ENCODE measurements at places on chromosomes 11 and 22.
A peak's percentile ranks its signal among the peaks of the same experiment; 100 is the strongest.

GRCh38 chr22:46457502-46458488, 79.6 kb downstream of the CELSR1 start:
- no peak for DNase-seq

- no peak for DNase-seq
Measured at GRCh38 chr11:133943950-133944698, 12.6 kb downstream of the IGSF9B start.

- no peak for DNase-seq
Measured at GRCh38 chr11:119089319-119089718, 4.6 kb downstream of the HMBS start.

- no peak for DNase-seq
Measured at GRCh38 chr11:45267052-45267451, 19.1 kb downstream of the SYT13 start.

- DNase-seq, result no peak
Measured at GRCh38 chr11:132540581-132540980, 991.7 kb downstream of the OPCML start.

GRCh38 chr22:37884420-37884819, 21.7 kb upstream of the MICALL1 start:
- DNase-seq, result no peak

DNA sequence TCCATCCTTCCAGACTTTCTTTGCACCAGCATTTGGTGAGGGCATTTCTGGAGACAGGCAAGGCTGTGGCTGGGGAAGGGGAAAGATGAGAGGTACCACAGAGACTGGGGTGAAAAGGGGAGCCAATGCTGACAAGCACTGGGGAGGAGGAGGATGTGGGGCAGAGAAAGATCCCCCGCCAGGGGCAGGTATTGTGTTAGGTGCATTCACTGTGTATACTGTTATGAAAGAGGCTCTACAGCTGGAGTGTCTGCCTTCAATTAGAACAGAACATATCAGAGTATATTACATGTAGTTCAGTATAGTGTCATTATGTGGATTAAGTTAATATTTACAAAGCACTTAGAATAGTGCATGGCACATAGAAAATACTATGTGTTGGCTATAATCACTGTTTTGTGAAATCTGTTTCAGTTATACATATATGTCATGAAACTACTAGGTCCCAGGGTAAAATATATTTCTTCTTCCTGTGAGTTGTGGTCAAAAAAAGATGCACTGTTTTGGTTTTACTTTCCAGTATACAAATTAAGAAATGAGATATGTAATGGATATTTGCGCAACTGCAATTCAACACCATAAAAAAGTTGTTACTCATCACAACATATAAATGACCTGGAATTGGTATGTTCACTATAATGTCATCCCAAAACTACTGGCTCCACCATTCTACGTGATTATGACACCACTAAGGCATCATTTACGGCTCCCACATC, 8.4 kb downstream of the MSANTD2 start:
- no peak for DNase-seq

GRCh38 chr11:15851051-15851498, 505.3 kb downstream of the SOX6 start:
- no peak for DNase-seq

DNA sequence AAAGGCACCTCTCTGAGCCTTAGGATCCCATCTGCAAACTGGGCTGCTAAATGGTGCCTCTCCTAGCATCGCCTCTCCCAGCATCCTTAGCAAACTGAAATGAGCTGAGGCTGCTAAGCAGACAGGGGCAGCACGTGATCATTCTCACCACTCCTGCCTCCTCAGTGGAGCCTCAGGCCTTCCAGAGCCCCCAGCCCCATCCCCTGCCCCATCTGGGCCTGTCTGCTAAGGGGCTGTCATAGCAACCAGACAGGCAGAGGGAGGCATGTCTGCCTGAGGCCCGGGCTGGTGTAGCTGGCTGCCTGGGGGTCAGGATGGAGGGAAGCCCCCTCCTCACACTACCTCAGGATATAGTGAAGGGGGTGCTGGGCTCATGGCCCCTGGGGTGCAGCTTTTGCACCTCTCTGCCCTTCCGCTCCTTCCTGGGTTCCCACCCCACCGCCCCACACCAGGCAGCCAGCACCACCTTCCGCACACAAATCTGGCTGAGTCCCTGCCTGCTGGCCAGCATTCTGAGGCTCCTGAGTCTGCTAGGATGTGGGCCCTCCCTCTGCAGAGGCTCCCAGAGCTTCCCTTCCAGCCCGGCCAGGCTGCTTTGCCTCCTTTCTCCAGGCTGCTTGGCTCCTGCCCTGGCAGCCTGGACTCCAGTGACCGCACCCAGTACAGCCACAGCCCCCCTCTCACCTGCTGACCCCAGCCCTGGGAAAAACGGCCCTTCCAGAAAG, 47.5 kb upstream of the TTLL12 start:
- DNase-seq, result no peak

- DNase-seq, result no peak
Measured at GRCh38 chr11:69241075-69241740, 52.7 kb upstream of the MYEOV start.

DNA sequence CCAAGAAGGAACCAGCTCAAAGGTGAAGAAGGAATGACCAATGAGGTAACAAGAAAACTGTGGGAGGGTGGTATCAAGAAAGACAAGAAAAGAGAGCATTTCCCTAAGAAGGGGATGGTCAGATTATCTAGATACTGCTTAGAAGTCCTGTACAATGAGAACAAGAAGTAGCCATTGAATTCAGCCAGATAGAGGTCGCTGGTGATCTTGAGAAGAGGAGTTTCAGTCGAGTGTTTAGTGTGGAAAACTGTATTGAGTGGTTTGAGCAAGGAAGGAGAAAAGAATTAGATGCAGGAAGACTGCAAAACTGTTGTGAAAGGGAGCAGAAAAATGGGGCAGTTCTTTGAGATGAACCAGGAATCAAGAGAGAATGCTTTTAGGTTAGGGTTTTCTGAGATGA, 74.6 kb upstream of the FAT3 start:
- DNase-seq, result no peak

- no peak for DNase-seq
Measured at GRCh38 chr11:133570376-133570775, 38.1 kb upstream of the OPCML start.

- no peak for DNase-seq
Measured at GRCh38 chr11:131666617-131667016, 296.2 kb downstream of the NTM start.

GRCh38 chr22:37228106-37229011, 15.7 kb downstream of the RAC2 start:
- peak; percentile 64 for DNase-seq

GRCh38 chr11:1218256-1218787, 4.5 kb upstream of the MUC5B start:
- no peak for DNase-seq

GRCh38 chr11:115525531-115526006, 21.4 kb upstream of the CADM1 start:
- no peak for DNase-seq

DNA sequence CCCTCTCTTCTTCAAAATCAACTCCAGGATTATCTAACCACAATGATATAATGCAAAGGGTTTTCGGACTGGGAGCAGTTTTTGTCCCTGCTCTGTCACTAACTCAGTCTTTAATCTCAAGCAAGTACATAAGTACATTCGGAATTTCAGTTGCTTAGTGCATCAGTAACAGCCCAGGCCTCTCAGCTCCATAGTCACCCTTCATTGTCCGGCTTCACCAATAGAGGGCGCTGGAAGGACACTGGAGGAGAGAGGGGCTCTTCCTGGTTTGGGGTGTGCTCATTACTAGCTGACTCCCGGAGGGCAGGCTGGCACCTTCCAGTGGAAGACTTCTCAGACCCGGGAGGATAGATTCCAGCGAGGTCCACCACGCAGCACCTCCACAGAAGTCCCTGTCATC, 90.4 kb upstream of the PDGFD start:
- peak; percentile 13 for DNase-seq

- no peak for DNase-seq
Measured at GRCh38 chr22:42978453-42979103, 36.4 kb downstream of the PACSIN2 start.

GRCh38 chr11:88619656-88620385, 282.3 kb upstream of the CTSC start:
- DNase-seq, result no peak

DNA sequence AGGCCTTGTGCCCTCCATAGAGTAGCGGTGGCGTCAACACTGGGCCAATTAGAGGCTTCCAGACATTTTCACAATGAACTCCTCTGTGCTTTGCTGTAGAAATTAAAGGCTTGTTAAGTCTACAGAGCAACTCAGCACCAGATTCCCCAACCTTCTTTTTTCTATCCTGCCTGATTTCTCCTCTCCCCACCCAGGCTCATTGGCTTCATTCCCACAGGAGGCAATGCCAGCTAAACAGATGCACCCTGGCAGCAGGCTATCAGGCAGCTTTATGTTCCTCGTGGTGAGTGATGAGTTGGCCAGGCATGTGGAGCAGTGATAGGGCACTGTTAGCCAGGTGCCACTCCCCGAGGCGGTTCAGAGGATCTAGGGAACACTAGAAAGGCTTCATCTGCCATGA, 4.8 kb downstream of the DIXDC1 start:
- no peak for DNase-seq

GRCh38 chr11:128814856-128815705, 52.0 kb downstream of the KCNJ1 start:
- DNase-seq, result no peak

DNA sequence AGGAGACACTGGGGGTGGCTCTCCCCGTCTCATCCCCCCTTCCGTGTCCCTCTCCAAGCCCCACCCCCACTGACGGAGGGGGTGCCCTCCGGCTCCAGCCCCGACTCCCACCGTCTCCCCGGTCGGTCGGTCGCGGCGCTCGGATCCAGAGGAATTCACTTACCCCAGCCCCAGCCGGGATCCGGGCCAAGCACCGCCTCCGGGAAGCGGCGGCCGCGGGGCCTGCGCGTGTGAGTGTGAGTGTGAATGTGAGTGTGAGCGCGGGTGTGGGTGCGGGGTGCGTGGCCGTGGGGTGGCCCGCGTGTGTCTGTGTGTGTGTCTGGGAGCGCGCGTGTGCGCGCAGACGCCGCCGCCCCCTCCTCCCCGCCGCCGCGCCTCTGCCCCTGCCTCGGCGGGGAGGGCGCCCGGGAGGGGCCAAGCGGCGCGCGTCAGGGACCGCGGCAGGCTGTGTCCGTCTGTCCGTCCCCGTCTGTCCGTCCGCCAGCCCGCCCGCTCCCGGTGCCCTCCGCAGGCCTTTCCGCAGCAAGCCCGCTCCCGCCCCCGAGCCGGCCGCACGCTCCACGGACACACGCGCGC, at the start of gene ELFN2:
Gene ELFN2 (minus strand): TSS at position 345 of the 576 bp plus-strand sequence. CDS start 51,945 bp downstream, outside the sequence.
- peak; percentile 9 for DNase-seq

DNA sequence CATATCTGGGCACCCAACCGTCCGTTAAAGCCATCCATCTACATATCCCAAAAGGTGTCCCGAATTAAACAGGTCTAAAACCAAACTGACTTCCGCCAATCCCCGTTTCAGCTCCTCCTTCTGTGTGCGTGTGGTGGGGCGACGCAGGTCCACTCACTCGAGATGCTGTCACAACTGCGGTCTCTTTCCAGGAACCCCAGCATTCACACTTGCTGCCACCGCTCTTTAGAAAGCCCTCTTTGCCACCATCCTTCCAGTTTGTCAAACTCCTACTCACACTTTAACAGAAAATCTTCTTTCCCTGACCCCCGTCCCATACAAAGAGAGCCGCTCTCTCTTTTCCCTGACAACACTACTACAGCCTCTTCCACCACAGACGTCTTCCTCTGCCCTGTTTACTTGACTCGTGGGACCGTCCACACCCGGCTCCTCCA, 467 bp downstream of the ESS2 start:
- DNase-seq, result peak; percentile 43

- no peak for DNase-seq
Measured at GRCh38 chr11:121700968-121701367, 248.2 kb upstream of the SORL1-AS1 start.

DNA sequence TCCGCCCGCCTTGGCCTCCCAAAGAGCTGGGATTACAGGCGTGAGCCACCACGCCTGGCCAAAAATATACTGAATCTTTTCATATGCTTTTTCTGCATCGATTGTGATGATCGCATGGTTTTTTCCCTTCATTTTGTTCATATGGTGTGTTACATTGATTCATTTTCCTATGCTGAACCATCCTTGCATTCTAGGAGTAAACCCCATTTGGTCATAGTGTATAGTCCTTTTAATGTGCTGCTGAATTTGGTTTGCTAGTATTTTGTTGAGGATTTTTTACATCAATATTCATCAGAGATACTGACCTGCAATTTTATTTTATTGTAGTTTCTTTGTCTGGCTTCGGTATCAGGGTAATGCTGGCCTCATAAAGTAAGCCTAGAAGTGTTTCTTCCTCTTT, 12.2 kb downstream of the WBP2NL start:
- no peak for DNase-seq

- no peak for DNase-seq
Measured at GRCh38 chr11:32149748-32150147, 58.9 kb downstream of the RCN1 start.

- no peak for DNase-seq
Measured at GRCh38 chr11:81331088-81331487, 1402.6 kb downstream of the FAM181B start.

DNA sequence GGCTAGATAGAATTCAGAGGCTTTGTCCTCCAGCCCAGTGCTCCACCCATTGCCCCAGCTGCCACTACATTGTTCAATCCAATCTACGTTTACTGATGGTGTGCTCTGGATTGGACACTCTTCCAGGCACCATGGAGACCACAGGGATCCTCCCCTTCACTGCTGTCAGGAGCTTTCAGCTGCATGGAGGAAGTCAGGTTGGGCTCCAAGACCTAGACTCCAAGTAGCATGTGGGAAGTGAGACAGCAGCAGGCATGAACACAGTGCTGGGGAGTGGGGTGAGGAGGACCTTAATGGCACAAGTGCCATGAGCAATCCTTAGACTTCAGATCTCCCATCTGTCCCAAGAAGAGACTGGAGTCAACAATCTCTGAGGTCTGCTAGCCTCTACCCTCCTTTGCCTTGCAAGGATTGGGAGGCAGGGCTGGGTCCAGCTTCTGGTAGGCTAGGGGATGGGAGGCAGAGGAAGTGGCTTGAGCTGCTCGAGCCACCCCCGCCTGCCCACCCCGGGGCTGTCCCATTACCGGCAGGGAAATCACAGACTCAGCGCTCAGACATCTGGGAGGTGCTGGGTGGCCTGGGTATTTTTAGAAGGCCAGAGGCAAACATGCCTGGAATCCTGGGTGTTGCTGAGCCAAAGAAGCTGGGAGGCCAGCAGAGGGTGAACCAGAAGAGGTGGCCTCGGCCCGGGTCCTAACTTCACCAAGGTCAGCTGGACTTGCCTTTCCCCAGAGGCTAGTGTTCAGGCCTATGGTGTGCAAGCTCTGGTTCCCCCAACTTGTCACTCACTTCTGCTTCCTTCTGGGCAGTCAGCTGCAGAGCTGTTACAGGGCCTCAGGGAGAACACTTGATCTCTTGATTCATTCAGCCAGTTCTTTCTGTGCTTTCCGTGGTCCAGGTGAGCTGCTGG, 15.2 kb upstream of the FCHSD2 start:
- DNase-seq, result no peak

DNA sequence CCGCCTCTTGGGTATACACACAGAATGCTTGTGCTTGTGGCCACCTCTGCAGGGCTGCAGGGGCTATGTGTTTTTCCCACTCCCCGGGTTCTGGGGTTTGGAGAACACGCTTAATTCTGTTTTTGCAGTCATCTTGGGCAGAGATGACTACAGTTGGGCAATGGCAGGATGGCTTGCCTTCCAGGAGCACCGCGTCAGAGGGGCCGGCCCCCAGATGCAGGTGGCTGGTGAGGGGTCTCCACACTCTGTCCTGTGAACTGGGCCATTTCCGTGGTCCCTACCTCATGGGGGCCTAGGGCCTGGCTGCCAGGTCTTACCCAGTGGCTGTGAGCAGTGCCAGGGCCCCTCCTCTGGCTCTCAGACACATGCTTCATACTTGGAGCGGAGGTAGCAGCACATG, 68.3 kb downstream of the CTTN start:
- no peak for DNase-seq

GRCh38 chr11:68816251-68816776, 25.4 kb downstream of the CPT1A start:
- no peak for DNase-seq

Data from CD4-positive, alpha-beta T cell treated with Interleukin-10 for 1 hour (primary cell).